ENCODE measurements at places on chromosomes 16 and 17.

DNA sequence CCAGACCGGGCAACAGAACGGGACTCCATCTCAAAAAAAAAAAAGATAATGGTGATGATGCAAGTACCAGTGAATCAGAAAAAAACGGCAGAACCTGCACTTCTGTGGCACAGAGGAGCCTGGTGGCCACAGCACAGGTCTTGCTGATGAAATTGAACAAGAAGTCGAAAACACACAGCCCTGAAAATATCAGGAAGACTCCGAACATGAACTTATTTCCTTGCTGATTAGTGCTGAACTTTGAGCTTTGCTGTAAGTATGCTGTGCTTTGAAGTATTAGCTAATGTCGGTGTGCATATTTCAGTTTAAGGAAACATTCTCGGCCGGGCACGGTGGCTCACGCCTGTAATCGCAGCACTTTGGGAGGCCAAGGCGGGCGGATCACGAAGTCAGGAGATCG lies 10.9 kb upstream of the MYO15B start:
- DNase-seq = no peak

- DNase-seq = no peak
Measured at GRCh38 chr17:48488548-48489106, 42.2 kb downstream of the HOXB1 start.

- no peak for DNase-seq
Measured at GRCh38 chr17:9890124-9890523, 14.9 kb downstream of the RCVRN start.

GRCh38 chr17:17018612-17019429 lies 23.4 kb upstream of the MPRIP start:
- no peak for DNase-seq

- DNase-seq = peak; percentile 85
Measured at GRCh38 chr17:28371245-28372202, at the start of gene SARM1. TSS of gene SARM1 (plus strand) at chr17:28371694. CDS start at chr17:28372033, 339 bp downstream.

- peak; percentile 60 for DNase-seq
Measured at GRCh38 chr17:75412455-75413317, 7.2 kb upstream of the GRB2 start.

DNA sequence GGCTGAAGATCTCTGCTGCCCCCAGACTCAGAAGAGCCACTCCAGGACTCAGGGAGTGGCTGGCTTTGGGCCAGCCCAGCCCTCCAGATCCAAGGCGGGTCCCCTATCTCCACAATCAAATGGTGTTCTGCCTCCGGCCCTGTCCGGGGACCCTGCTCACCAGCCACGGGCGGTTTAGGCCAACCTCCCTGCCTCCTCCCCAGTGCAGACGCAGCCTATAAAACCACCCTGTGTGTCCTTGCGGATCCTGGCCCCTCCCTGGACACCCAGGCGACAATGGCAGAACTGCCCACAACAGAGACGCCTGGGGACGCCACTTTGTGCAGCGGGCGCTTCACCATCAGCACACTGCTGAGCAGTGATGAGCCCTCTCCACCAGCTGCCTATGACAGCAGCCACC lies at the start of gene SLC12A3:
TSS of gene SLC12A3 (plus strand) at position 248 of the 400 bp plus-strand sequence. CDS start at position 277, 29 bp downstream.
- no peak for DNase-seq

DNA sequence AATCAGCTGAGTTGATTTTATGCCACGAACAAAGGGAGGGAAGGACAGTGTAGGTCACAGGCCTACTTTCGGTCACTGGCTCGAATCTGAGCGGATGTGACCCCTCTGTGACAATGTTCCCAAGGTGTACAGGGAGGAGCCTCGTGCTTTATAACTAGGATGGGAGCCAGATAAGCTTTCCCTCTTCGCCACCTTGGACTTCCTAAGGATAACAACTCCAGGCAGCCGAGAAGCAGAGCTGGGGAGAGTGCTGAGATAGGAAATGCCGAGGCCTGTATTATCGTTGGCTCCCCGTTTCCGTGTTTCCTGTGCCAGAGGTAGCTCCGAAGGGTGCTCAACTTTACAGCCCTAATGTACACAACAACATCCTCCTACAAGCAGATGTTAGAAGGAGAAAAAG lies 217.8 kb upstream of the IRX3 start:
- no peak for DNase-seq

- DNase-seq = no peak
Measured at GRCh38 chr16:70701998-70702397, 16.1 kb upstream of the MTSS2 start.

GRCh38 chr17:64115043-64115698 lies 14.8 kb downstream of the ERN1 start:
- DNase-seq = no peak

DNA sequence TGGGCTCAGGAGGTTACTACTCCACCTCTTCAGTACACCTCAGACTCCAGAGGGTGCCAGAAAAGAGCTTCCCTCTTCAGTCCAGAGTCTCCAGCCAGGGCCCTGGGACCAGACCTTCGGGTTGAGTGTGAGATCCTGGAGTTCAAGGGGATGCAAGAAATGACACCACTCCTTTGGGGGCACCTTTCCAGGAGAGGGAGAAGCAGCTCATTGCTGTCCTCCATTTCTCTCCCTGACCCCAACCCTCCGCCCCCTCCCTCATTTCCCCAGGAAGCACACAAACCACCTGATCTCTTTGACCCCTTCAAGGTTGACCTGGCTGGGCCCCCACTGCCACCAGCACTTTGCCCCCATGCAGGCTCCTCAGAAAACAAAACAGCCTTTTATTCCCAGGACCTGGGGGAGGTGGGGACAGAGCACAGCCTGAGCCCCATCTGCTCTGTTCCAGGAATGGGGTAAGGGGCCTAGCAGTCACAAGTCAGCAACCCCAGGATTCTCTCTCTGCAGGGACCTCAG lies 21.4 kb downstream of the CDH5 start:
- DNase-seq = no peak

DNA sequence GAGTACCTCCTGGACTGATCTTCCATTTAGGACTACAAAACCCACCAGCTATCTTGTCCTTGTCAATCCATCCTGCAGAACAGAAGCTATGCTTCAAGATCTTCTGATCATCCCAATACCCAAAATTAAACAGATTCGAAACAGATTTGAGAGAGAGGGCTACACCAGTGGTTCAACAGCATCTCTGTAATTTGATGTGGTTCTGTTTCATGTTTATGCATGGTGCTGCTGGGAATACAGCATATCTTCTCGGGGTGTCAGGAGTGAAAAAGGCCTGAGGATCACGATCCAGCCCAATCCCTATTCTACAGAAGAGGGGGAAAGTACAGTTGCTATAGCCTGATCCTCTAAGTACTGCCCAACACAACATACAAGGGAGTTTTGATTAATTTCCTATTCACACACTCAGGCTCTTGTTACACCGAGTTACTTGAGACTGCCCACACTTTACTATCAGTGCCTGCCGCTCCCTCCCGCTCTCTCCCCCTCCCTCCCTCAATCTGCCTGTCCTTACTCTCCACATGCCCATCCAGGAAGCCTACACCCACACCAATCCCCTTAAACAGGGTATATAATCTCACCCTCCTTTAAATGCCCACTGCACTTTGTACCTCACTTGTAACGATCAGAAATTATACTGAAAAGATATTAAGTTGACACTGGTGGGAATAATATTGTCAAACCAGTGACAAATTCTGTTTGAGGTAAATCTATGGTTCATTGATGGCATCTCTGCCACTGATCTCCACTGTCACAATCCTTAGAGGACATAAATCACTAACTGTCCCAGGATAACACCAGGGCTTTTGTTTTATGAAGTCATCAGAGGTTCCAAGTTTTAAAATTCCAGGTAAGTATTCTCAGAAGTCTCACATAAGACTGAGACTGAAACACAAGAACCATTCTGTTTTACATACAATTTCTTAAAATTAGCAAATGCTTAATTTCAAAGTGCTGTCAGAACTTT lies 89.3 kb upstream of the PLEKHM1 start:
- no peak for DNase-seq

GRCh38 chr17:38656959-38657823 lies 17.6 kb downstream of the EPOP start:
- no peak for DNase-seq

DNA sequence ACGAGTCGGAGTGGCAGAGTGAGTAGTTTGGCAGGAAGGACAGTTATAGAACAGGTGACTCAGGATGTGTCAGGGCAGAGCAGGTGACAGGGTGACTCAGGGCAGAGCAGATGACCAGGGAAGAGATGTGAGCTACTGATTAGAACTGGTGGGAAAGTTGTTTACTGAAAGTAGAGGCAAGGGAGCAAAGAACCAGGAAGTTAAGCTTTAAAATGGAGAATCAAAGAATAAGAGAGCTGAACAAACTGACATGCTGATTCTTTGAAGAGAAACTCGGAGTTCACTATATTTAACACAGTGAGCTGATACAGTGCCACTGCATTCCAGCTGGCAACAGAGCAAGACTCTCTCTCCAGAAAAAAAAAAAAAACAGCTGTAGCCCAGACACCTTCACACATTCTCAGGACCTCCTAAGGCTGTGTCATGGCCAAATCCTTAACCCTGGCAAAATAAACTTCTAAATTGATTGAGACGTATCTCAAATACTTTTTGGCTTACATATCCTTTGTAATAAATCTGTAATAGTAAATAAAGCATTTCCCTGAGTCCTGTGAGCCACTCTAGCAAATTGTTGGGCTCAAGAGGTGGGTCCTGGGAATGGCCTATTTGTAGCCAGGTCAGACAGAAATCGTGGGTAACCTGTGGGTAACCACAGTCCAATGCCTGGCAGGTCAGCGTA lies 12.3 kb upstream of the UBE2I start:
- no peak for DNase-seq

DNA sequence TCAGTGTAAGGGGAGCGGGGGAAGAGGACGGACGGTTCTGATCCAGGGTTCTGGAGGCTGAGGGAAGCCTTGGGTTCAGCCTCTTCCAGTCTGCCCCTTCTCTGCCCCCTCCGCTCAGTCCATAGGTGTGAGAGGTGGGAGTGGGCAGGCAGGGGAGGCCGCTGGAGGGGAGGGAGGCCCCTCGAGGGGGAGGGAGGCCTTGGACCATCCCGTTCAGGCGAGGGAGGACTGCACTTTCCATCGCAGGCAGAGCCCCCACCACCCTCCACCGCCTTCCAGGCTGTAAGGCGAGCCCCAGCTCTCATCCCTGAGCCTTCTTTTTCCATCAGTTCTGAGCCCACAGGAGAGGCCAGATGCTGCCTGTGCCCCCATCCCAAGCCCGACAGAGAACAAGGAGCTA lies 4.2 kb upstream of the AXIN1 start:
- no peak for DNase-seq

DNA sequence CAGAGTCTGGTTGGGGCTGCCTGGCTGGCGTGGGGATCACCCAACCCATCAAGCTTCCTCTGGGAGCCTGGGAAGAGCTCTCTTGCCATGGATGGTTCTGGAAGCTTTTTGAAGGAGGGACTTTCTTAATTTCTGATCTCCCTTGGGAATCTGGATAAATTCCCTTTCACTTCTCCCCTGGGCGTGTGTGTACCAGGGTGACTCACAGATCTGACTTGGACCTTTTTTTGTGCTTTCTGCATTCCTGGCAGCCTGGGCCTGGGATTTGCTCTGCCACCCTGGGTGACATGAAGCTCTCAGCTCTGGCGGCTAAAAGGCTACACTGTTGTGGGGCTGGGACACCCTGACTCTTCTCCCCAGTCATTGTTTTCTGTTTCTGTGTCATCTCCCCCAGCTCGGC lies 70.1 kb downstream of the ABCC1 start:
- DNase-seq = no peak

- DNase-seq = no peak
Measured at GRCh38 chr17:68221786-68222185, 26.1 kb upstream of the AMZ2 start.

GRCh38 chr17:13940858-13941665 lies 128.2 kb upstream of the COX10 start:
- DNase-seq = no peak

GRCh38 chr17:45663772-45664171 lies 120.3 kb upstream of the CRHR1 start:
- DNase-seq = no peak

GRCh38 chr17:70750983-70751382 lies 581.7 kb downstream of the KCNJ2 start:
- no peak for DNase-seq

DNA sequence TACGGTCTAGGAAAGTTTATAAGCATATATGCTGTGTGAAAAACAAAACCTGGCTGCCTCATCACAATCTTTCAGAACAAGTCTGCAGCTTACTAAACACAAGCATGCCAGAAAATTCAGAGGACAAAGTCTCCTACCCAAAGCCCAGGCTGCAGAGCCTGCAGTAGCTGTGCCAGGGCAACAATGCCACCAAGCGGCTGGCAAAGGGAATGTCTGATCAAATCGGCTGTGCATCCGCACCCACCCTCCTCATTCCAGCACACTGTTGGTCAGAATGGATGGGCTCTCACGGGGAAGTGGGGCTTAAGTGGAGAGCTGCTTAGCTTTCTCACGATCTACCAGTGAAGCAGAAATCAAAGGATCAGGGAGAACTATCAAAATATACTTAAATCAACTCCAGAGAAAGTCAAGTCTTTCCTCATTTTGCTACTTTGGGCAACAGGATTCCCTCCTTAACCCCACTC lies 73.5 kb downstream of the CYTH1 start:
- DNase-seq = peak; percentile 51

GRCh38 chr17:41959336-41960095 lies 7.1 kb upstream of the CNP start:
- no peak for DNase-seq

- DNase-seq = peak; percentile 23
Measured at GRCh38 chr16:85569615-85570212, 43.4 kb upstream of the GSE1 start.

- no peak for DNase-seq
Measured at GRCh38 chr17:4557626-4558346, 2.6 kb downstream of the GGT6 start.

- no peak for DNase-seq
Measured at GRCh38 chr17:13025687-13026086, 7.9 kb upstream of the ELAC2 start.

DNA sequence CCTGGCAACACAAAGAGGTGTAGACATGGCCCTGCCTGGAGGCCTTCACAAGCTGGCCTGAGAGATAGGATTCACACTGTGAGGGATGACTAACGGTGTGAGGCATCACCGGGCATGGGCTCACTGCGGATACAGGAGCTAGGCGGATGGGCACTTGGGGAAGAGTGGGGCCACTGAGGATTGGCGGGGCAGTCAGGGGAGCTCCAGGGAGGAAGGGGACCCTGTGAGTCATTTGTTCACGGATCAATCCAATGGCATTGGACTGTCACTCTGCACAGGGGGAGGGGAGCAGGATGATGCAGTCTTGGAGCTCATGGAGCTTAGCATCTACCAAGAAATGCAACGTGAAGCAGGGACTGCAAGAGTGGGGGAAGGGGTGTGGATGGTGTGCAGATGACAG lies 117.3 kb downstream of the SDK2 start:
- DNase-seq = no peak

DNA sequence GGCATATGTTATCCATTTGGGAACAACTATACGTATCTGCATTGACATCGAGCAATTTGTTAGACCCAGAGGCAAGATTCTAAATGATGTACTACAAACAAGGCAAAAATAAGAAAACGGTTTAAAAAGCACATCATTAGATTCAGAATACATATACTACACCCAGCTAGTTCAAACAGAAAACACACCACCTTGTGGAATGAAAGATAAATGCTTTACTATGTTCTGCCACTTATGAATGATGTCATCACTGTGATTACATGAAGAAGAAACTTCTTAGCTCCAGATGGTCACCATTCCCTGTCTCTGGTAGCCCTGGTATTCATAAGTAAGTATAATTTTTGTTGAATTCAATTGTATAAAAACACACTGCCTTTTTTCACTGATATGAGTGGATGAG lies 7.8 kb downstream of the NACA2 start:
- DNase-seq = peak; percentile 39
